ENCODE measurements at places on chromosomes 7 and 10.

DNA sequence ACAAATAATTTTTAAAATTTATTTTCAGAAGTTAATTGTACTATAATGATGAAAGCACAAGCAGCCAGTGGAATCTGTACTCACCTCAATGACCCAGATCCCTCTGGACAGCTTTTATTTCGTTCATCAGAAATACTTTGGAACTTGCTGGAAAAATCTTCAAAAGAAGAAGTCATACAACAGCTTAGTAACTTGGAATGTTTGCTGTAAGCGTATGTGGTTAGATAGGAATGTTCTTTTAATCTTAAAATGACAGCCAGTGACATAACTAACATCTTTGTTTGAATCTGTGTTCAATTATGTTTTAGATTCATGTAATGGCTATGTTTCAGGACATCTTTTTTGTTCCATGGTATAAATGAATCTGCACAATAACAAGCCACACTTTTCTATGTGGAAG, 26.8 kb downstream of the CFAP69 start:
- DNase-seq: no peak

- DNase-seq: no peak
These were observed 15.6 kb downstream of the SMURF1 start for GRCh38 chr7:99128076-99128950.

DNA sequence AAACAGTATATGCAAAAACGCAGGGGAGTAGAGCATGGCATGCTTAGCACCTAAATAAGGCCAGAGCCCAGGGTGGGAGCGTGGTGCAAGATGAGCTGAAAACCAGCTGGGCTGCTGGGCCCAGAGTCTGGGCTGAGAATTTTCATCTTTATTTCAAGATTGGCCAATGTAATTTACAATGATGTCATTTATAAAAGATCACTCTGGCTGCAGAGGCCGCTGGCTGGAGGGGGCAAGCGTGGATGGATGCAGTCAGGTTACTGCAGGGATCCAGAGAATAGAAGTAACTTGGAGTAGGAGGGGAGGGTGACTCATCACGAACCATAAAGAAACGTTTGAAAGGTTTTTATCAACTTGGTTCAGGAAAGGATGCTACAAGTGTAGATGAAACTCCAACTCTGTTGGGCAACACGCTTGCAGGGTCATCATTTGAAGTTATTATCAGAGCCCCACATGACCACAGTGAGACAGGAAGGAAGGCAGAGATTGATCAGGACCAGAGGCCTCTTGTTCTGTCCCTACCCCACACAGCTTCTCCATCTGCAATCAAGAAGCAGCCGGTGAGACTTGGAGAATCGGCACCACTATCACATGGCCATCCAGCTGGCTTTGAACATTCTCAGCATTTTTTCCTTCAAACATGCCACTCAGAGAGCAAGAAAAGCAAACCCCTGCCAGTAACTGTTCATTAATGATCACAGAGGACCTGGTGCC, 49.2 kb downstream of the ODAD2 start:
- DNase-seq: no peak

DNA sequence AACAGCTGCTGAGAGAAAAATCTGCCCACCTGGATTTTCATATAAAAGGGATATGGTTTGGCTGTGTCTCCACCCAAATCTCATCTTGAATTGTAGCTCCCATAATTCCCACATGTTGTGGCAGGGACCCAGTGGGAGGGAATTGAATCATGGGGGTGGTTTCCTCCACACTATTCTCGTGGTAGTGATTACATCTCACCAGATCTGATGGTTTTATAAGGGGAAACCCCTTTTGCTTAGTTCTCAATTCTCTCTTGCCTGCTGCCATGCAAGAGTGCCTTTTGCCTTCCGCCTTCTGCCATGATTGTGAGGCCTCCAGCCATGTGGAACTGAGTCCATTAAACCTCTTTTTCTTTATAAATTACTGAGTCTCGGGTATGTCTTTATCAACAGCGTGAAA, 20.8 kb upstream of the MKI67 start:
- no peak for DNase-seq

DNA sequence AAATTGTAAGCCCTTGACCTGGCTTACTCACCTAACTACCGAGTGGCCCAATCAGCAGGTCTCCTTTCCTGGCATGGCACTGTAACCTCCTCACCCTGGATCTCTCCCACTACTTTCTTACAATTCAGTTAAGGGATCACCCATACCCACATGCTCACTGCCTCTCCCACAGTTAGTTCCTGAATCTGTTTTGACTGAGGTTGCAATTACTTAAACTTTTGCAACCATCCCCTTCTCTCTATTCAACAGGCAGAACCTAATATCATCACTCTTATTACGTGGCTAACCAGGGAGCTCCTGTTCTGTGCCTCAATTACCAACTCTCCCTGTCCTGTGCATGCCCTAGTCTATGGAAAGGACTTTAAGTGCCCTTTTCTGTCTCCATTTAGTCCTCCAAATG, 84.2 kb upstream of the IKZF1 start:
- DNase-seq: no peak

- no peak for DNase-seq
These were observed 148.4 kb upstream of the LRGUK start for GRCh38 chr7:133978502-133979295.

GRCh38 chr7:27201580-27202017, 1.7 kb upstream of the HOXA13 start:
- DNase-seq: no peak

DNA sequence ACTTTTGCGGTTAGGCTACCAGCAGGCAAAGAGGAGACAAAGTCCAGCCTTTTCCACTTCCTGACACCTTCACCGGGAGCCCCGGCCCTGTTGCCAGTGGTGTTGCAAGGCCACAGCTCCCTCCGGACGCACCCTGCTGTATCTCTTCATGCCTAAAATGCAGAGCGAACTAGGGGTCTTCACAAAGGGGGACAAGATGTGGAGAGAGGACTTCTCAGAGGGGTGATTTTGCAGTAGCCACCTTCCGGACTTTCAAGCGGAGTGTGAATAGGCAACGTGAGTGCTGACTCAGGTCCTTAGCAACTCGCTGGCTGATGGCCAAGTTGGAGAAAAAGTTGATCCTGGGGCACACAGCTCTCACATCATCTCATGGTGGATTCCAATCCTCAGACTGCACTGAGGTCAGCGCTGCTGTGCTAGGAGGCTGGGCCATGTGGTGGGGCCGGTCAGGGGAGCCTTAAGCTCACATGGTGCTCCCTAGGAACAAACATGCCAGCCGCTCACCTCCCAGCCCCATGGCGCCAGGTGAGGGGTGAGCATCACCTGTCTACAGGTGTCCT, 166.3 kb downstream of the LCOR start:
- DNase-seq: no peak

- DNase-seq: no peak
These were observed 289.4 kb upstream of the IGFBP3 start for GRCh38 chr7:46210467-46210866.

GRCh38 chr7:116610721-116611120, 61.3 kb upstream of the MET start:
- no peak for DNase-seq

GRCh38 chr7:106997487-106998271, 46.8 kb upstream of the PRKAR2B start:
- DNase-seq: no peak

DNA sequence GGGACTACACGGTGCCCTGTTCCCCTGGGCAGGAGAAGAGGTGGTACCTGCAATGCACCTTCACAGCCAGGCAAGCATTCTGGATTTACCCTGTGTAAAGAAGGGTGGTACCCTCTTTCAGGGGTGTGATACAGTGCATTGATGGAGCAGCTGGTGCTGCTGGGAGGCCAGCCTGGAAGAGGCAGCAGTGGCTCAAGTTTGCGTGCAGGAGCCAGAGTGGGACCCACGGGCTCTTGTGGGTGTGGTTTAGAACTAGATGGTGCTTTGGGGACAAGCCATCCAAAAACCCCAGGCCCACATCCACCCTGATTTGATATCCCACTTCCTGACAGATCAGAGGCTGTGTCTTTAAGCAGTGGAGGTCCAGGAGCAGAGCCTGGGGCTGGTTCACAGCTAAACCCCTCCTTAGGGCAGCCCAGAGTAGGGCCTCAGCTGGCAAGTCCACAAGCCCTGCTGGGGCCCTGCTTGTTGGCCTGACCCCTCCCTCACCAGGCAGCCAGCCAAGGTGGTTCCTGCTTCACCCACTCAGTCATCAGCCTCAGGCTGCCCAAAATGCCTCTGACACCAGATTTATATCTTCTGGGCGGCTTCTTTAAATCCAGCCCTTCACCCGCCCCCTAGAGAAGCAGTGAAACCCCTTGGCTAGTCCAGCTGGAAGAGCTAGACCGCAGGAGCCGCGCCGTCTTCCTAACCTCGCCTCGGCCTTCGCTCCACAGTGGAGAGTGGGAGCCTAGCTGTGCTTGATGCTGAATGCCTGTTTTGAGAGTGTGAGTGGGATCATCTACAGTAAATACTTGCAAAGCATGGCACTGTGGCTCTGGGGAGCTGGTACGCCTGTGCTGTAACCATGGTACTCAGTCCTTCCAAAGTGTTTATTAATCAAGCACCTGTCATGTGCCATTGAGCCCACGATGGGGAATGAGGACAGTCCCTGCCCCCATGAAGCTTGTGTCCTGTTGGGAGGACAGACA, 1.4 kb upstream of the ASIC3 start:
- DNase-seq: no peak

DNA sequence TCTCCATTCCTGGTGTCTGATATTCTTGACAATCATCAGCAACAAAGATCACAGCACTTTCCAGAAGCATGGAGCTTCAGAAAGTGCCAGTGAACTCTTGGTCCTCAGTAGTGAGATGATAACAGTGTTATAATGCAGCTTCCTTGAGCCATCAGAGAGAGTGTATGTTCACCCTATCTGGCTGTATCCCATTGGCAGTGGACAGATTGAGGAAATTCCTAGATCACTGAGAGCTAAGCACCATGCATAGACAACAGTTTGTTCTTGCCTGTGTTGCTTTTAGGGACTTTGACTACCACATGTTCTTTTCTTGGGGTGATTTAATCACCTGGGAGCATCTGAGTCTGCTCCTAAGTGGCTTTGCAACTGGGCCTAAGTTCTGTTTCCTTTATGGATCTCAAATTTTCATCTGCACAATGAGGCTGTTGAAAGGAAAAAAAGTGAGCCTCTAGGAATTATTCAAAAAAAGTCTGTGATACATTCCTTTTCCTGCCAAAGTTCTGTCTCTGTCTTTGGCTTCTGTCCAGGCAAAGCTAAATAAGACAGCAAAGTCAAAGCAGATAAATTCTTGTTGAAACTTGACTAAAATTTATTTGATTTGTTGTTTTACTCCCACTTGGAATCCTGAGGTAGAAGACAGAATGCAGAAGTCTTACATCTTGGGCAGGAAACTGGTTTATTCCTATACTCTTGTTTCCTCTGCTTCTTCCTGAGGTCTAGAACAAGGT, 14.5 kb upstream of the ZNF282 start:
- DNase-seq: no peak

- no peak for DNase-seq
These were observed 52.2 kb upstream of the FXYD4 start for GRCh38 chr10:43318976-43319960.

GRCh38 chr10:104622598-104623209, 18.4 kb upstream of the SORCS3 start:
- no peak for DNase-seq

DNA sequence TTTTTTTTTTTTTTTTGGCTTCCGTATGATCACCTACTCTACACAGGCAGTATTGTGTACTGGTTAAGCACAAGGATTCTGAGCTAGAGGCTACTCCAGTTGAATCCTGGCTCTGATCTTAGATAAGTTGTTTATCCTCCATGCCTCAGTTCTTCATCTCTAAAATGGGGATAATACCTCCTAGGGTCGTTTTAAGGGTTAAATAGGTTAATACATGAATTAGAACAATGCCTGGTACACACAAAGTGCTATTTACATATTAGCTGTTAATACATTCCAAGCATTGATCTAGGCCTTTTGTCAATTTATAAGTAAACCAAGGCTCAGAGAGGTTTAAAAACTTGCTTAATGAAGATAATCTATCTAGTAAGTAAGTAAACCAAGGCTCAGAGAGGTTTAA, 59.0 kb downstream of the ST7 start:
- no peak for DNase-seq

Data from cortex of kidney (tissue), 1 donor.